ENCODE measurements at places on chromosomes 5 and 9.

- DNase-seq: no peak
Measured at GRCh38 chr5:76522103-76522935, 100.9 kb downstream of the F2RL2 start.

- DNase-seq: no peak
Measured at GRCh38 chr9:4774209-4774608, 18.5 kb upstream of the RCL1 start.

- no peak for DNase-seq
Measured at GRCh38 chr9:130276955-130277354, 11.4 kb downstream of the HMCN2 start.

- no peak for DNase-seq
Measured at GRCh38 chr5:14405267-14405666, 176.3 kb upstream of the OTULINL start.

DNA sequence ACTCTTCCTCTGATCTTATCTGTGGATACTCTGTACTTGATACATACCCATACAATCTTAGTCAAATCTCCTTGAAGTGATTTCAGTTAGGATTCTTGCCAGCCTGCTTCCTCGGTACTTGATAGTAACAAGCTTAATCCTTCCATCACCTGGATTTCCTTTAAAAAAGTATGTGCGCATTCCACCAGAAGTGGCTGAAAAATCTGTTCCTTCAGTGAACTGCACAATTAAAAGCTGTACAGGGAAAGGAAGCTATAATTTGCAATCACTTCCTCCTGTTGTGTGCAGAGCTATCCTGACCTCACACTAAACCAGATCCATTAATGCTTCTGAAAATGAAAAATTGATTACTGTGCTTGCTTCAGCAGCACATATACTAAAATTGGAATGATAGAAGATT is 47.3 kb downstream of the PWWP2A start:
- DNase-seq: no peak

DNA sequence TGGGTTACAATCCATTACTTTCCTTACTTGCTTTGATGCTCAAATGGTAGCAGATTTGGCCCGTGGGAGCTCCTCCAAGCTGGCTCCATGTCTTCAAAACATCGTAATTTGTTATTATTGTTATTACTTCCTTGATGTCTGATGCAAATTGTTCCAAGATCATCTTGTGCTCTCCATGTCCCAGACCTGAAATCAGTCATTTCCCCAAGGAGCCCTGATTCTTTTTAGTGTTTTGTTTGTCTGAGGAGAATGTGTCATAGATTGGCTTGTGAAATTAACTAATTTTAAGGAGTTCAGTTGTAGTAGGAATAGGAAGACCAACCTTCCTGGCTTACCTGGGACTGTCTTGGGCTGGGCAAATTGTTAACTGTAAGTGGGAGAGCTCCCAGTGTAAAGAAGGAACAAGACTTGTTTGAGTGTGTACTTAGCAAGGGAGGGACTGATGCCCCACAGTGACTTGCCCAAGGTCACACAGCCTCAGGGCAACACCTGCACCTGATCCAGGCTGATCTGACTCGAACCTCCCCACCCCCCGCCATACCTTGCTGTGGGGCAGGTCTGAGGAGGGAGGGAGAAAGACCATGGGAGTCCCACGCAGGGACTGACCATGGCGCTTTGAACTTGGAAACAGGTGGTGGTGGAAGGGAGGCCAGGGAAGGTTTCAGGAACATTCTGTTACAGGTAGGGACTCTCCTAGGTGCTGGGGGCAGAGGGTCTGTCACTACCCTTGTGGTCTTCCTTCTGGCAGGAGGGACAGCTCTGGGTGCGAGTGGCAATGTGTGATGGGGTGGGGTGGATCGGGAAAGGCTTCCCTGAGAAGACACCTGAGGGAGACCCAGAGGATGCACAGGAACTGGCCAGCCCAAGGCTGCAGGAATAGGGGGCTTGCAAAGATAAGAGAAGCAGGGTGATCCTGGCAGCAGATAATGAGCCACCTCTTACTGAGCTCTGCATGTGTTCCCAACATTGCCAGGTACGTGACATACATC is 2.7 kb upstream of the BICD2 start:
- no peak for DNase-seq

GRCh38 chr5:151123897-151124751 is 33.5 kb downstream of the ANXA6 start:
- DNase-seq: no peak

Data from effector CD4-positive, alpha-beta T cell (primary cell).